MM.1S (cell line): ENCODE measurements at places on chromosomes 16 and 17.

GRCh38 chr17:14947671-14948070, 317.5 kb downstream of the PMP22 start:
- no peak overlapping the region for H3K27ac ChIP-seq
- H3K27me3 ChIP-seq, result no peaks in the 10 kb centered on the region
- H3K4me1 ChIP-seq, result no peaks in the 10 kb centered on the region
- DNase-seq, result no peak
- no peaks in the 10 kb centered on the region for H3K36me3 ChIP-seq
- H3K4me3 ChIP-seq, result no peak overlapping the region

DNA sequence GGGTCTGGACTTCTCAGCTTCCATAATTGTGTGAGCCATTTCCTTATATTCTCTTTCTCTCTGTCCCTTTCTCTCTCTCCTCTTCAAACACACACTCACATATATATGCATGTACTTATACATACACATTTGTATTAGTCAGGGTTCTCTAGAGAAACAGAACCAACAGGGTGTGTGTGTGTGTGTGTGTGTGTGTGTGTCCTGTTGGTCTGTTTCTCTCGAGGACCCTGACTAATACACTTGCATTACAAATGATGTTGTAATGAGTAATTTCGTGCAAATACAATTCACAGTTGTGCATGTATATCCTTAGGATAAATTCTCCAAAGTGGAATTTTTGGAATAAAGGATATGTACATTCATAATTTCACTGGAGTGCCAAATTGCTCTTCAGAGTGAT, 115.3 kb downstream of the NPIPB5 start:
- DNase-seq, result no peak
- no peaks in the 10 kb centered on the region for H3K36me3 ChIP-seq
- H3K4me3 ChIP-seq, result no peak overlapping the region
- H3K27me3 ChIP-seq, result no peaks in the 10 kb centered on the region

- H3K4me3 ChIP-seq, result no peak overlapping the region
- peak; percentile 5 for DNase-seq
- no peaks in the 10 kb centered on the region for H3K27me3 ChIP-seq
- peaks cover 63% of the 10 kb centered on the region for H3K4me1 ChIP-seq
- no peak overlapping the region for H3K27ac ChIP-seq
Measured at GRCh38 chr17:78738278-78738677, 43.8 kb downstream of the CYTH1 start.

DNA sequence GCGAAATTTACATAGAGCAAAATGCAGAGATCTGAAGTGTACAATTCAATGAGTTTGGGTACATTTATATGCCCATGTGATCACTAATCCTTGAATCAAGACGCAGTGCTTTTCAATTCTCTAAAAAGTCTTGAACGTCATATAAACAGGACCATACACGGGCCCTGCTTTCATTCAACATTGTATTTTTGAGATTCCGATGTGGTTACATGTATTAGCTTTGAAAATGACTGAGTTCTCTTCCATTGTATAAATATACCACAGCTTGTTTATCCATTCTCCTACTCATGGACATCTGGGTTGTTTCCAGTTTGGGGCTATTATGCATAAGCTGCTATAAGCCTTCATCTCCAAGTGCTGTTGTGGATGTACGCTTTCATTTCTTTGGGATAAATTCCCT, 45.5 kb downstream of the ZCCHC14 start:
- H3K4me1 ChIP-seq, result no peaks in the 10 kb centered on the region
- no peak for DNase-seq
- H3K36me3 ChIP-seq, result no peaks in the 10 kb centered on the region
- H3K4me3 ChIP-seq, result no peak overlapping the region

- H3K4me3 ChIP-seq, result no peak overlapping the region
- H3K27ac ChIP-seq, result no peak overlapping the region
- no peaks in the 10 kb centered on the region for H3K27me3 ChIP-seq
- H3K36me3 ChIP-seq, result no peaks in the 10 kb centered on the region
- no peak for DNase-seq
- no peaks in the 10 kb centered on the region for H3K4me1 ChIP-seq
Measured at GRCh38 chr16:74078511-74079231, 217.9 kb upstream of the PSMD7 start.

- H3K36me3 ChIP-seq, result no peaks in the 10 kb centered on the region
- H3K27ac ChIP-seq, result no peak overlapping the region
- H3K4me1 ChIP-seq, result no peaks in the 10 kb centered on the region
- H3K27me3 ChIP-seq, result peaks cover 6% of the 10 kb centered on the region
- no peak for DNase-seq
Measured at GRCh38 chr16:85699628-85700027, 10.9 kb upstream of the GINS2 start.

DNA sequence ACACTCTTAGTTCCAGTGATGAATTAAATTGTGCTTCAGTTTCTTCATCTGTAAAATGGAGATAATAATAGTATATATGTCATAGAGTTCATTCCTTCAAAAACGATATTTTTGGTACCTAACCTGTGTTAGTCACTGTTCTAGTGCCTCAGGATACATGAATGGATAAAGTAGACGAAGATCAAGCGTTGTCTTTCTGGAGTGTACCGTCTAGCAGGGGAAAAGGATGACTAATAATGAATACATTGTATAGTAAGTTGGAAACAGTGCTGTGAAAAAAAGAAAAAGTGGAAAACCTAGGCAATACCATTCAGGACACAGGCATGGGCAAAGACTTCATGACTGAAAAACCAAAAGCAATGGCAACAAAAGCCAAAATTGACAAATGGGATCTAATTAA, 8.6 kb downstream of the KRT10 start:
- H3K4me3 ChIP-seq, result no peak overlapping the region
- H3K27me3 ChIP-seq, result no peaks in the 10 kb centered on the region
- H3K27ac ChIP-seq, result no peak overlapping the region
- no peaks in the 10 kb centered on the region for H3K36me3 ChIP-seq

DNA sequence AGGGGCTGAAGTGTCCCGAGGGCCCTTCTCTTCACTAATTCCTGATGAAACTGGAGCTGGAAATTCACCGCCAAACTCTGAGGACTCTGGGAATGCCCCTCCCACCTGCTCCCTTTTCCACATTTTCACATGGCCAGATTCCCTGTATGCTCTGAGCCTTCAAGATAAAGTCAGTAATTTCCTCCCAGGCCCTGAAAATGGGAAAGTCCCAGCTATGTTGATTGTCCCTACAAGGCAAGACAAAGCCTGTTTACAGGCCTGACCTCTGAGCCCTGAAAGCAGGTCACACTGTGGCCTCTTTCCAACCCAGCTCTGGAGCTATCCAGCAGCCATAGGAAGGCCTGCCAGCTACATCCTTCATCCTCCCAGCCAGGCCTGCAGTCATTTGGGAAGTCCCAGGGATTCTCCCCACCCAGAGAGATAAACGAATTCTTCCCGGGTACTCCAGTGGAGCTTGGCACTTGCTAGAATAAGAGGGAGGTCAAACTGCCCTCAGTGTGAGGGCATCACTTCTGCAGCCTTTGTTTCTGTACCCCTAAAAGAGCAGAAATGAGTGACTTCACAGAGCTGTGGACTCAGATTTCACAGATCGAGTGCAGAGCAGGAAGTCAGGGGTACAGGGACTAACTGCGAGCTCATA, 19.6 kb upstream of the CCL2 start:
- no peaks in the 10 kb centered on the region for H3K27me3 ChIP-seq
- H3K4me3 ChIP-seq, result no peak overlapping the region
- H3K4me1 ChIP-seq, result no peaks in the 10 kb centered on the region
- no peak for DNase-seq

- DNase-seq, result no peak
- no peaks in the 10 kb centered on the region for H3K27me3 ChIP-seq
- no peak overlapping the region for H3K27ac ChIP-seq
- no peaks in the 10 kb centered on the region for H3K36me3 ChIP-seq
- H3K4me3 ChIP-seq, result no peak overlapping the region
- H3K4me1 ChIP-seq, result no peaks in the 10 kb centered on the region
Measured at GRCh38 chr17:18099516-18099915, 9.0 kb upstream of the MYO15A start.

DNA sequence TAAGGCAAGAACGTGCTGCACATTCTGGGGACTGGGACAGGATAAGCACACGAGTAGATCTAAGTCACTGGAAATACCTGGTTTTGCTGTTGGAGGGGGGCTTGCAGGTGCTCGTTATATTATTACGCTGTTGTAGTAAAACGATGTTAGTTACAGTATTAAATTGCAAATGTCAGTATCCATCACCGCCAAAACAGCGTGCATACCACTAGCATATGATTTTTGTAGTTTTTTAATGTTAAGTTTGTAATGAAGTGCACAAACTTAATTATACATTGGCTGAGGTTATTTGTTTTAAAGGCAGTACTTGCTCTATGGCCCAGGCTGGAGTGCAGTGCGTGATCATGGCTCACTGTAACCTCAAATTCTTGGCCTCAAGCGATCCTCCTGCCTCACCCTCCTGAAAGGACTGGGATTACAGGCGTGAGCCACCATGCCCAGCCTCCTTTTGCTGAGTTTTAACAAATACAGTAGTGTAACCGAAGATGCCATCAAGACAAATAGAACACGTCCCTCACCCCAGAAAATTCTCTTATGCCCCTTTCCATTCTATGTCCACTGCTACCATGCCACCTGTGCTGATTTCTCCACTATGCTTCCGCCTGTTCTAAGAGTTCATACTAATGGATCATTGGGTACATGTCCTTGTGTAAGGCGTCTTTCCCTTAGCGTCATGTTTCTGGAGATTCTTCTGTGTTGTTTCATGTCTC, 20.7 kb upstream of the CSNK1D start:
- peaks cover 17% of the 10 kb centered on the region for H3K4me1 ChIP-seq
- no peak overlapping the region for H3K4me3 ChIP-seq
- H3K27ac ChIP-seq, result no peak overlapping the region
- H3K36me3 ChIP-seq, result no peaks in the 10 kb centered on the region

GRCh38 chr17:65677932-65678331, 116.5 kb upstream of the AXIN2 start:
- DNase-seq, result no peak
- H3K27me3 ChIP-seq, result no peaks in the 10 kb centered on the region
- H3K4me3 ChIP-seq, result no peak overlapping the region
- no peak overlapping the region for H3K27ac ChIP-seq
- no peaks in the 10 kb centered on the region for H3K36me3 ChIP-seq

- DNase-seq, result no peak
- H3K36me3 ChIP-seq, result no peaks in the 10 kb centered on the region
- H3K27ac ChIP-seq, result no peak overlapping the region
- H3K4me3 ChIP-seq, result no peak overlapping the region
- H3K4me1 ChIP-seq, result no peaks in the 10 kb centered on the region
- no peaks in the 10 kb centered on the region for H3K27me3 ChIP-seq
Measured at GRCh38 chr17:58680038-58680369, 11.8 kb downstream of the TEX14 start.

DNA sequence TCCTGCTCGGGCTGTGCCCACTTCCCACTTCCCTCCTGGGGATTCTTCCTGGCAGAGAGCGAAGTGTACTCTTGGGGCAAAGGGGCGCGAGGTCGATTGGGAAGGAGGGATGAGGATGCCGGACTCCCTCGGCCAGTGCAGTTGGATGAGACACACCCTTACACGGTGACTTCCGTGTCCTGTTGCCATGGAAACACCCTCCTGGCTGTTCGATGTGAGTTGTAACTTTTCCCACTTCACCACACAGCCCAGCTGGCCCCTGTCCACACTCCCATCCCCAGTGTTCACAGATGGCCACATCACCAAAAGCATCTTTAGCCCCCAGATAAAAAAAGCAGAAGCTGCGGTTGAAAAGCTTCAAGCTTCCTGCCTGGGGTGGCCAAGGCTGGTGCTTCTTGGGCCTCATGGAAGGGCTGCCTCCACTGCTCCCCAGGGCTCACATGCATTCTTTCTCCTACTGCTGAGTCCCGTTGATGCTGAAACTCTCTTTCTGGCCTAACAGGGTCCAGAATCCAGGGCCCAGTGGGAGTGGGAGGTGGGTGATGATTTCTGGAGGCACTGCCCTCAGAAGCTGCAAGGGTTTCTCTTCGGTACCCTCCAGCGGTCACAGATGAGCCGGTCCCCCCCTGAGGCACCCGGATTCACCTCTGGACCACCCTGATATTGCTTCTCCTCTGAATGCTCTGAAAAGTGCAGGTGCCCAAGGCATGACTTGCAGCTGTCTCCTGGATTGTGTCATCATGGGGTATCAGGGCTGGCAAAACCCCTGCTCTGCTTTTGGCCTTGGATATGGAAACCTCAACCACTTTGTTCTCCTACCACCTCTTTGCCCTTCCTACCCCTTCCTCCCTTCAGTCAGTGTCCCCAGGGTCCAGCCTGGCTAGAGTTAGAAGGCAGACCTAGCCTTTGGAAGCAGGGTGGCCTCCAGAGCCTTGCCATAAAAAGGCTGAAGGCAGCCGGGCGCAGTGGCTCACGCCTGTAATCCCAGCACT, 2.2 kb upstream of the TRAF4 start:
- H3K27ac ChIP-seq, result no peak overlapping the region
- H3K36me3 ChIP-seq, result no peaks in the 10 kb centered on the region
- no peak for DNase-seq
- H3K27me3 ChIP-seq, result no peaks in the 10 kb centered on the region

DNA sequence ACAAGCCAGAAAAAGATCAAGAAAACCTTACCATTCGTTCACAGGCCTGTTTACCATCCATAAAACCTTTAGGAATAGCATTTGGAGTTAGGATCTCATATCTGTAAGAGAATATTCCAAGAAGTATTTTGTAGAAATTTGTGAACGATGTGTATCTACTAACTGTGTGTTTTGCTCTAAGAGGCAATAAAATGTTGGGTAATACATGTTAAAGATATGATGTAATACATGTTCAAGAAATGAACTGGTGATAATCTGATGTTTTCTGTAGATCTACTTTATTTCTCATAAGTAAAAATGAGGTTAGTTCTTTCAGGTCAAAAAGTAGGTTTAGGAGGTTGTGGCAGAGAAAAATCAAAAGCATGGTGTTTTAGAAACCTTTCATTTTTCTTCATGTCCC, 83.2 kb downstream of the NDEL1 start:
- H3K4me3 ChIP-seq, result no peak overlapping the region
- no peak for DNase-seq
- no peaks in the 10 kb centered on the region for H3K27me3 ChIP-seq
- H3K36me3 ChIP-seq, result no peaks in the 10 kb centered on the region; the same call in 1 of the 2 replicates

DNA sequence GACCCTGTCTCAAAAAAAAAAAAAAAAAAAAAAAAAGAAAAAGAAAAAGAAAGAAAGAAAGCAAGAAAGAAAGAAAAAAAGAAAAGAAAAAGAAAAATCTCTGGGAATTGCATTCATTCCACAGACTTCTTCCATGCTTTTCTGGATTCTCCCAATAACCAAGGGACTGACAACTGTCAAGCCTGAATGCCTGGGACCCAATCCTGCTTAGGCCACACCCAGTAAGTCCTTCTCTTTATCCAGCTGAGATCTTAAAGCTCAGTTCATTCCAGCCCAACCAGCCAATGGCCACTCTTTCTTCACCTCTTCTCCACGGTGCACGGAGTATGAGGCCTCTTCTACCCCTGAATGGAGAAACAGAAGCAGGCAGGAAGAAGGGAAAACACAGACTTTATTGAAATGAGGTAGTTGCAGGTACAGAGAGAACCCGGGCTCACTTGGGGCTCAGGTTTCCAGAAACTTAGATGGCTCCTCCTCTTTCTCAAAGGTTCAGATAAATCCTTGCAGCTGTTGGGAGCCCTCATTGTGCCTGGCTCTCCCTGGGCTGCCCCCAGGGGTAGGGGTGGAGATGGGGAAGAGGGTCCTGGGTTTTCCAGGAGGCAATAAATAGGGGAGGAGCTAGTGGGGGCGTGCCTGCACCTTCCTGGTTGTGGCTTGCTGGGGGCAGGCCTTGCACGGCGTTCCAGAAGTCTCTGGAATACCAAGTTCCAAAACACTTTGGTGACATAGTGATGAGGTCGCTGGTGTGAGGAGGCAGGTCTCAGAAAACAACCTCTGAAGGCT, 2.5 kb downstream of the HOXB1 start:
- no peak overlapping the region for H3K27ac ChIP-seq
- H3K4me1 ChIP-seq, result no peaks in the 10 kb centered on the region
- no peaks in the 10 kb centered on the region for H3K36me3 ChIP-seq

- no peak for DNase-seq
- H3K27me3 ChIP-seq, result no peaks in the 10 kb centered on the region
- no peak overlapping the region for H3K4me3 ChIP-seq
- no peaks in the 10 kb centered on the region for H3K36me3 ChIP-seq
- H3K4me1 ChIP-seq, result no peaks in the 10 kb centered on the region
Measured at GRCh38 chr16:55697867-55698266, 42.1 kb downstream of the SLC6A2 start.
